Activated CD8-positive, alpha-beta memory T cell treated with anti-CD3 and anti-CD28 coated beads, Interleukin-2, amount 50 U/mL, for 4 hours (primary cell): ENCODE measurements at places on chromosomes 6 and 20.
A peak's percentile ranks its signal among the peaks of the same experiment; 100 is the strongest.

GRCh38 chr6:119390247-119390793 is 40.8 kb upstream of the MAN1A1 start:
- DNase-seq, result no peak

DNA sequence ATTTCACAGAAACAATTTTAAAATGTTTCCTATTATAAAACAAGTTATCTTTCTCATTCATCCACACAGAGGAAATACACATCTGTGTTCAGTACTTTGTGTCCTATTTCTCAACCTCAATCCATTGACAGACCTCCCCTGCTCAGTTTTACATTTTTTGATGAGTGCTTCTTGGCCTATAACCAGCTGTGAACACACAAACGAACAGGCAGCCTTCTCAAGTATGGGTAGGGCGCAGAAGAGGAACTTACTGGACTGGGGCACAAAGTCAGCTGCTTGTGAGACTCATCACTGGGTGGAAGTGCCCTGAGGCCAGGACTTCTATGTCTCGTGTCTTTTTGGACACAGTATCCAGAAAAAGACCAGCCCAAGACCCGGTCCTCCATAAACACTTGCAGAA is 2.8 kb downstream of the RPS6KA2 start:
- no peak for DNase-seq

- DNase-seq, result no peak
These were observed 469.4 kb upstream of the SLC35B3 start for GRCh38 chr6:8904754-8905153.

GRCh38 chr20:29878281-29878741 is 1379.2 kb upstream of the DEFB115 start:
- DNase-seq, result no peak

- DNase-seq, result peak; percentile 23
These were observed 611 bp downstream of the EPB41L2 start for GRCh38 chr6:131062241-131063027.

- no peak for DNase-seq
These were observed 2.8 kb upstream of the HMGA1 start for GRCh38 chr6:34233867-34234266.

DNA sequence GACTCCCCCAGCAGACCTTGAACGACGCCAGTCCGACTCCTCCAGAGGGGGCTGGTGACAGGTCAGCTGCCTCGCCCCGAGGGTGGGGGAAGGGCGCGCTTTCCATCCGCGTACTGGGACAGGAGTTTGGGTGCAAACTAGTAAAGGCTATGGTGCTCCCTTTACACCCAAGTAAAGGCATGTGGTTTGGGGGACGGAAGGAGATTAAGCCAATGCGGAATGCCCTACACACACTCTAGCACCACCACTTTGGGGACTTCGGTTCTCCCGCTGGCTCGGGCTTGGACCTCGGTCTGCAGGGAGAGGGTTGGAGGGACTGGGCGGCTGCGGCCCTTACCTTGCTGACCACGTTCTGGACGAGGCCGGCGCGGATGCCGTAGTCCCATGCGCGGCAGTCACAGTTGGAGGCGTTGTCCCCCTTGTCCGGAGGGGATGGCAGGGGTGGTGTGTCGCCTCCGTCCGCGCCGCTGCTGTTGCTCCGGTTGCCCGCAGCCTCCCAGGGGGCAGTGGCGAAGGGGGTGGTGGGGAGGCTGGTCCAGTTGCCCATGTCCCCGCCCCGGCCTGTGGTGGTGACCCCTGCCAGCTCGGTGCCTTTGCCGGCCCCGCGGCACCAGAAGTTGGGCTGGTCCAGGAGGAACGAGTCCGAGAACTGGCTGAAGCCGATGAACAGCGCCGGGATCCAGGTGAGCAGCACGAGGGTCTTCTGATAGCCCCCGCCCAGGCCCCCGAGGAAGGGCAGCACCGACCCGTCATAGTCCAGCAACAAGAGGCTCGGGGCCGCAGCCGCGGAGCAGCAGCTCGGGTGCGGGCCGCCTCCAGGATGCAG is 1.1 kb downstream of the SLC22A23 start:
- no peak for DNase-seq

GRCh38 chr20:50654904-50655303 is 36.4 kb downstream of the RIPOR3 start:
- DNase-seq, result no peak

- no peak for DNase-seq
These were observed 194.2 kb upstream of the NT5E start for GRCh38 chr6:85255661-85256060.

DNA sequence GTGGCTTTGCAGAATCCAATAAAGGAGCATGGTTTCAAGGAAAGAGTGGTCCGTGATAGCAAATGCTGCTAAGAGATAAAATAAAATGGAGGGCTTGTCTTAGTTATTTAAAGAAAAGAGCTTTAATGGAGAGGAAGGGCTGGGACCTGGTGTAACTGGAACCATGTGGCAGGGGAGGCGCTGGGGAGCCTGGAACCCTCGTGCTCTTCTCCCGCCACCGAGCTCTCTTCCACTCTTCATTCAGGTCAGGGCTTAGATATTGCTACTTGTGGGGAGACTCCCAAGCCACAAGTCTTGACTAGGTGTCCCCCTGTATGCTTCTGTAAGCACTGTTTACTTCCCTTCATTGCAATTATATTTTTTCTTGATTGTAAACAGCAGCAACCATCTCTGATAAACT is 15.2 kb upstream of the ARFGEF3 start:
- DNase-seq, result no peak

DNA sequence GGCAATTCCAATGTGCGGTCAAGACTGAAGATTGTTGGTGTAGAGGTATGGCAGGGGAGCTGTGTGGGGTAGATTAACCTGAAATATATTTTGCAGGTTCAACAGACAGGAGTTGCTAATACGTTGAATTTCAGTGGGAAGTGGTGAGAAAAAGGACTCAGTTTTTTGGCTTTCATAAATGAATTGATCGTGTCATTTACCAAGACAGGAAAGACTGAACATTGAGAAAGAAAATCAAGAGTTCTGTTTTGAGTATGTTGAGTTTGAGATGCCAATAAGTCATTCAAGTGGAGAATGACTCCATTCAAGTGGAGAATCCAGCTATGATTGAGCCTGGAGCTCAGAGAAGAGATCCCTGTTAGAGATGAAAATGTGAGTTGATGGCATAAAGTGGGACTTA is 31.1 kb downstream of the NFYA start:
- no peak for DNase-seq

GRCh38 chr6:141550471-141550870 is 582.3 kb upstream of the GJE1 start:
- DNase-seq, result no peak

DNA sequence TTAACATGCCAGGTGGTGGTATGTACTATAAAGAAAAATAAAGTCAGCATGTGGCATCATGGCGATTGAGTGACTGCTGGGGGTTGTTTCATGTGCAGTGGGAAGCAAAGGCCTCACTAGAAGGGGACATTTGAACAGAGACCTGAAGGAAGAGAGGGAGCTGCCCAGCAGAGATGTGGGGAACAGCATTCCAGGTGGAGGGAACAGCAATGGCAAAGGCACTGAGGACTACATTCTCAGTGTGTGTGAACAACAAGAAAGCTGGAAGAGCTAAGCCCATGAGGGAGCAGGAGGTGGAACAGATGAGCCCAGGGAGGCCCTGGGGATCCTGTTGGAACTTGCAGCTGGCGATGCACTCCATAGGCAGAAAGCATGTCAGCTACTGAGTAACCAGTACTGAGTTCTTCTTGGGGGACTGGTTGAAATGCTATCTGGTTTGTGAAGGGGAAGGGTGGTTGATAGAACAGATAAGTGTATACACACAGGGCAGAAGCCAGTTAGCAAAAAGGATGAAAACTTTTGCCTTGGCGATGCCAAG is 29.2 kb downstream of the NOX3 start:
- DNase-seq, result no peak

DNA sequence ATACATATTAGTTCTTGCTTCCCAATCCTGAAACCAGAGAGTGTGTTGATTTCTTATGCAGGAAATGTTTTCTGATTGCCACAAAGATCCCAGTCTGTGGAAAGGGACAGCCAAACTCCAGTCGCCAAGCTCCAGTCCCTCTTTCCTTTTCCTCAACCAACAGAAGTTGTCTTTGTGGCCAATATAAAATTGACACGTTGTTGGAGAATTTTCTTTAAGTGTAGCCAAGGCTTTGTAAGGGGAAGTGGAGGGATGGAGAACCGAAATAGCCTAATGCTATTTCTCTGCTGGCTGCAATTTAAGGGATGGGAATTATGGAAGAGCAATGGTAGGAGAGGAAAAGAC is 5.4 kb downstream of the ADGRB3 start:
- no peak for DNase-seq

DNA sequence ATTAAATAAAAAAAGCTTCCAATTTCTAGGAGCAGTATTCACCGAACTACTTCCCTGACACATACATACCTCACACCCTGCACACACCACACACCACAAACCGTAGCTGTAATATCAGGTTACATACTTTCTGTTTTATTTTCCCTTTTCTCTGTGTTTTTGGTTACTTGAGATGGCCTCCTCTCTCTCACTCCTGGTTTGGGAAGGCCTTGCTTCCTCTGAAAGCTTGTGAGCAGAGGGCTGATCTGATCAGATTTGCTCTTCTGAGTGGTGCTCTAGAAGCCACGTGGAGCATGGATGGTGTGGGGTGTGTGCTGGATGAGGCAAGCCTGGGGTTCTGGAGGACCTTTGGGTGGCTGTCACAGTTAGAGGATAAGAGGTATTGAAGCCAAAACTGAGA is 20.9 kb downstream of the UTRN start:
- DNase-seq, result no peak

DNA sequence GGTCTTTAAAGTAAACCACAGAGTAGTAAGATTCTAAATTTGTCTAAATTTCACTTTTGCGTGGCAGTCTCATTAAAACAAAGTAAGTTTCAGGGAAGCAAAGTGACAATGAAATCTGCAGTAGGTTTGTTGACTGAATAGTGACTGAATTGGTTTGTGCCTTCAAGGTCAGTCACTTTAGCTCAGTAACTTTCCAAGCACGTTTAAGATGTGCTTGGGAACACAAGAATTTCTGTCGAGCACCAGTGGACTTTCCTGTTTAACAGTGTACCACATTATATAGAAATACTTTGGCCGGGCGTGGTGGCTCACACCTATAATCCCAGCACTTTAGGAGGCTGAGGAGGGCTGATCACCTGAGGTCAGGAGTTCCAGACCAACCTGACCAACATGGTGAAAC is 1.7 kb upstream of the CD24 start:
- no peak for DNase-seq

GRCh38 chr6:126766820-126767219 is 351.7 kb upstream of the RSPO3 start:
- no peak for DNase-seq

GRCh38 chr6:133203344-133203697 is 37.8 kb upstream of the EYA4 start:
- no peak for DNase-seq

DNA sequence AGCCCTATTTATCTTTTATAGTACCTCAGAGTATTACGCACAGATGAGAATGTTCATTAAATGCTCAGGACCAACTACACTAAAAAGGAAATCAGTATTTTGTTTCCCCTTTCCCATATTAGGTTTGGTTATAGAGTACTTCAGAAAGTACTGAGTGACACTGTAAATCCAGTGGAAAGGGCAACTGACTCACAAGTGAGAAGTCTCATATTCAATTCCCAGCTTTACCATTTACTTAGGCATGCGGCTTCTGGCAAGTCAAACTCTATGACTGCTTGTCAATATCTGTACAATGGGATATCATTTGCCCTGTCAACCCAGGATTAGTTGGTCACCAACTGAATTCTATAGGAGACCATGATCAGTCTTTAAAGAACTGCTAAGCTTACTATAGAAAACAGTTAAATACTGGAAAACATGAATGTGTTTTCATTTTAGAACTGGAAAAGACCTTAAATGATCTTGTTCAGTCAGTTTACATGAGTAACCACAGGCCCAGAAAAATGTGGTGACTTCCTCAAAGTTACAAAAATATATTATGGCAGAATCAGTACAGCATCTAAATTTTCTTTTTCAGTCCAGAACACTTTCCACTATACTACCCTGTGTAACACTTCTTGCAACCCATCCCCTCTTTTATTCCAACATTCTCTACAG is 3.6 kb downstream of the MAP3K7 start:
- DNase-seq, result no peak

DNA sequence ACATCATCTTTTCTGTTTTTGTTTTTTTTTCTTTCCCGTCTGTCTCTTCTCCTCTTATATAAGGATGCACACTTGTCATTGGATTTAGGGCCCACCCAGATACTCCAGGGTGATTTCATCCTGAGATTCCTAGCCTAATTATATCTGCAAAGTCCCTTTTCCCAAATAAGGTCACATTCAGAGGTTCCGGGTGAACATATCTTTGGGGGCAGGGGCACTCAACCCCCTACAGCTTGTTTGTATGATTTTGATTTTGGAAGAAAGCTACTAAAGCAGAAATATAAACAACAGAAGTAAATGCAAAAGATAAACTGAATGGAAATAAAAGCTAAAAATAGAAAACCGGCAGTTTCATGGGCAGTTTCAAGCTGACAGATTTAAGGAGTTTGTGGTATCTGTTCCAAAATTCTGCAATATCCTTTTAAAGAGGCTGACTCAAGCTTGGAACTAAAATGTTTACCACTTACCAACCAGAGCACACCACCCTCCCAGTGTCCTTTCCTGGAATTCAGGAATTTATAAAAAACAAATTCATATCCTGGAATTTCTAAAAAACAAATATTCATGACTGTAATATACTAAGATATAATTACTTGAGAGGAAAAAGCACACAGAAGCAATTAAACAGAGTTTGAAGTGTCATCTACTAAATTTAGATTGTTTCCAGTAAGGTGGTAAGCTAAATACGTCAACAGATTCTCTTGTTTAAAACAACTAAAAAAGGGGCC is 100.0 kb upstream of the CARMIL1 start:
- no peak for DNase-seq

GRCh38 chr6:147135211-147135681 is 69.0 kb upstream of the STXBP5 start:
- no peak for DNase-seq

- no peak for DNase-seq
These were observed 31.6 kb downstream of the MYLK4 start for GRCh38 chr6:2719093-2719455.

DNA sequence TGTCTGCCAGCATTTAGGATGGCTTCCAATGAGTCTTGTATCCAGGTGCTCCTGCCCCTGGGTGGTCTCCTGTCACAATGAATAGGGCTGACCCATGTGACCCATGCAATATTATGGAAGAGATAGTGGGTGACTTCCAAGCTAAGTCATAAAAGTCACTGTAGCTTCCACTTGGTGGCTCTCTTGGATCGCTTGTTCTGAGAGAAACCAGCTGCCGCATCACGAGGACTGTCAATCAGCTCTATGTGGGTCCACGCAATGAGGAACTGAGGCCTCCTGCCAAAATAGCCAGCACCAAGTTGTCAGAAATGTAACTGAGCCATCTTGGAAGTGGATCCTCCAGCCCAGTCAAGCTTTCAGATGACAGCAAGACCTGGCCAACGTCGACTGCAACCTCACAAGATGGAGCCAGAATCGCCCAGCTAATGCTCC is 14.9 kb upstream of the MATN4 start:
- no peak for DNase-seq

GRCh38 chr20:38883981-38884733 is 42.1 kb upstream of the FAM83D start:
- no peak for DNase-seq

DNA sequence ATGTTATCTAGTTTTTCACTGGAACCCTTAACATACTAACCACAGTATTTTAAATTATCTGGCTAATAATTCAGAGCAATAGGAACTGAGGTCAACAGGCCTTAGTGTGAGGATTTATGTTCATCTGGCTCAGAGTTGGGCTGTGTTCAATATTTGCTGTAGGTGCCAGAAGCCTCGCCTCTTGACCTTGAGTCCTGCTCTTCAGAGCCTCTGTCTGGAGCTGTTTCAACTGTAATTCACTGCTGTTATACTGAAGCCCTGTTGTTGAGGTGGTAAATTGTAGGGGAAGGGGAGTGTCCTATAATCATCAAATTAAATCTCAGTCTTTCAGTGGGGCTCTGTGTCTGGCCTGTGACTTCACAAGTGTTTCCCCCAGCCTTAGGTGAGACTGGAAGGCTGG is 184.4 kb downstream of the CDH26 start:
- no peak for DNase-seq
